ENCODE measurements at places on chromosomes 2 and 18.

GRCh38 chr2:233007270-233007669, 5.8 kb downstream of the NGEF start:
- no peak for DNase-seq

- no peak for DNase-seq
Measured at GRCh38 chr2:44731505-44731904, 210.0 kb upstream of the SIX3 start.

GRCh38 chr2:35428548-35428947, 927.0 kb upstream of the CRIM1 start:
- no peak for DNase-seq

DNA sequence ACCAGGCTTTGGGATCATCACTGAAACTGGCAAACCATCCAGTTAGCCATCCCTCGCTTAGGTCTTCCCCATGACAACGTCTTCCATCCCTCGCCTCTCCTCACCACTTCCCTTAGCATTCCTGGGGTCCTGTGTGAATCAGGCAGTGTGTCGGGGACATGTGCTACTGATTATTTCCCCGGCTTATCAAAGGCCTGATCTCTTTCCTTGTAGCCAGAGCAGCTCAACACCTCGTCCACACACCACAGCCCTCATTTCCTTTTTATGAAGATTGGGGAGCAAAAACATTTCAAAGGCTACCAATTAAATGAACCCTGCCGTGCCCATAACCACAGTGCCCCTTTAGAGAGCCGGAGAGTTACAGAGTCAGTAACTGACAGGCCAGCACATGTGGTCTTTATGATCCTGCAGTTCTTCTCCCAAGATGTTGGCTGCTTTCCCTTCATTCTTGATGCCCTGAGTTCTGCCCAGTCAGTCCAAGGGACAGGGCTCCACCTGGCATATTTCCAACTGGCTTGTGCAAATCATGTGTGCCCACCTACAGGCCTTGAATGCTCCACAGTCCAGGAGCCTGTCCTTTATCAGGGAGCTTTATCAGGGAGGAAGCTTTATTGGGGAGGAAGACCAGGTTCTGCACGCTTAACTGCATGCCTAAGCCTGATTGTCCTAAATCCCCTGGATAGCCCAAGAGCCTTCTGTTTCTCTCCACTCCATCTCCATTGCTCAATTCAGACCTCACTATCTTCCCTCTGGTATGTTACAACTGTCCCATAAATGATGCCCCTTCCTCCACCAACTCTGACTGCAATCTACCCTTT, 343.1 kb downstream of the CYRIA start:
- no peak for DNase-seq

- DNase-seq, result no peak
Measured at GRCh38 chr2:16900405-16901025, 234.9 kb upstream of the CYRIA start.

Measured in GM04504 (cell line).